H54 (cell line): ENCODE measurements at places on chromosomes 7 and 10.

DNA sequence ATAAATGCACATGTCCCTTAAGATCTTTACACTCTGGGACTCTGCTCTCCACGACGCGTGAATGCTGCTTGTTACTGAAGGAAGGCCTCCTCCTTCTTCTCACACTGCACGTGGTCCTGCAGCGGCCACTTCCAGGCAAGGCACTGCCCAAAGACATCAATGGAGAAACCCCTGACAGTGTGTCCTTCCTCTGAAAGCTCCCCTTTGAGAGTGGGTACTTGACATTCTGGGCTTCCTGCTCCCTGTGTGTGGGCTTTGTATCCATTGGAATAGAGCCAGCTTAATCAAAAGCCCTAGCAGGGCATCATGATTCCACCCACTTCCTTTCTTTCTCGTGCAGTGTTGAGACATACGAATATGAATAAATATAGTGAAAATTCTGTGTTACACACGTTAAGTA is 69.7 kb upstream of the STK17A start:
- no peak for DNase-seq

GRCh38 chr10:73887294-73888039 is 13.1 kb upstream of the CAMK2G start:
- peak; percentile 83 for DNase-seq

DNA sequence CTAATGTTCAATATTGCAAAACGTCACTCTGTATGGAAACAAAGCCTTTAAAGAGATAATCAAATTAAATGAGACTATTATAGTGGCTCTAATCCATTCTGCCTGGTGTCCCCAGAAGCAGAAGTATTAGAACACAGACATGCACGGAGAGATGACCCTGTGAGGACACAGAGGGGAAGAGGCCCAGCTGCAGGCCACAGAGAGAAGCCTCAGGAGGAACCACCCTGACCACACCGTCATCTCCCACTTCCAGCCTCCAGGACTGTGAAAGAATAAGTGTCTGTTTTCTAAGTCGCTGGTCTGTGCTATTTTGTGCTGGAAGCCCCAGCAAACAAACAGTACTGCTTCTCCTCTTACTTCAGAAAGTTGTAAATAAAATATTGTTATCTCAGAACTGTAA is 283.5 kb upstream of the ADARB2 start:
- no peak for DNase-seq

- DNase-seq: no peak
Observed at GRCh38 chr10:12634621-12634931, 285.2 kb downstream of the CAMK1D start.

- DNase-seq: no peak
Observed at GRCh38 chr7:46317256-46317655, 396.2 kb upstream of the IGFBP3 start.

- no peak for DNase-seq
Observed at GRCh38 chr10:85647741-85648140, 718.9 kb downstream of the GRID1 start.

DNA sequence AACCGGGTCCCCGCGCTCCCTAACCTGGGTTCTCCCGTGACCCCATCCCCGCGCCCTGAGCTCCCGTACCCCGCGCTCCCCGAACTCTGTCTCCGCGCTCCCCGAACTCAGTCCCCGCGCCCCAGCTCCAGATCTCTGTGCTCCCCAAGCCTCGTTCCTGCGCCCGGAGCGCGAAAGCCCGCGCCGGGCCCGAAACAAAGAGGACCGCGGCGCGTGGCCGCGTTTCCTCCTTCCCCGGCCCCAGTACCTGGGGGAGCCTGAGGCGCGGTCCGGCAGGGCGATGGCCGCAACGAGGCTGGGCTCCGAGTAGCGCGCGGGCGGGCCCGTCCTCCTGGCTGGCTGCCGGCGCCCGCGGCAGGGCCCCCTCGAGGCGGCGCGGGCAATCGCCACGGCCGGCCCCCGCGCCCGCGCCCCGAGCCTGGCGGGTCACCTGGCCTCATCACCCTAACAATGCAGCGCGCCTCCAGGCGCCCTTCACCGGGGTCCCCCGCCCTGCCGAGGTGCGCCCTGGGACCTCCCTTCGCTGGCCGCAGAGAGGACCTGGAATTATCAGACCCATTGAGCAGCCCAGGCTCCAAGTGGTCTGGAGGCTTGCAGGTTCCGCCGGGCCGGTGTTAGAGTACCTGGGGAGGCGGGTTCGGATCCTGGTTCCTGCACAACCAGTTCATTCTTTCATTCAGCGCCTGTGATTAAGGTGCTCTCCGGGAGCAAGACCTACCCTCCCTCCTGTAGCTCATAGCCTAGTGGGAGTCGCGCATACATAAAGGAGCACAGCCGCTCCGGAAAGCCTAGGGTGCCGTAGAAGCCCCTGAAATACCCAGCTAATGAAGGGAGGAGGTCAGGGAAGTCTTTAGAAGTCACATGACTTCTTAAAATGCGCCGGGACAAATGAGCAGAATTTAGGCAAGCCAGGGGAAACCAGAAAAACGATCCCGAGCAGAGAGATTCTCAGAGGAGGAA is at the start of gene TNS3:
Gene TNS3, minus strand, starts transcription at position 308 of the 960 bp plus-strand sequence. CDS start 142,475 bp downstream, outside the sequence.
- peak; percentile 83 for DNase-seq

- no peak for DNase-seq
Observed at GRCh38 chr7:17038783-17039170, 157.0 kb upstream of the AGR3 start.

GRCh38 chr7:30657131-30657530 is 25.1 kb downstream of the CRHR2 start:
- no peak for DNase-seq

DNA sequence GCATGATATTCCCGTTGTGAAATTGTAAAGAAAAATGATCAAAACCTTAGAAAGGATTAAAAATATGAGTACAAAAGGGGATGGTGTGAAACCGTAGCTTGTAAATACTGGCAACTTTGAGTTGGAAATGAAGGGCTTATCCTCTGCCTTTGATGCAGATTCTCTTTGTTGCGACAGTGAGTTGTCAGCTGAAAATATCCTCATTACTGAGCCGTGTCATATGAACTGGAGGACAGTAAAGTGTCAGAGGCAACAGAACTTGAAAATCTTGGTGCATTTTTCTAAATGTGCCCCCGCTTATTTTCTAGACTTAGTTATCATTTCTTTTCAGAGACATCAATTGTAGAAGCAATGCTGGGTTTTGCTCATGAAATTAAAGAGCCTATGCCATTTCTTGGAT is 170.5 kb upstream of the NPS start:
- DNase-seq: no peak

GRCh38 chr7:94059746-94060145 is 55.6 kb upstream of the BET1 start:
- no peak for DNase-seq

DNA sequence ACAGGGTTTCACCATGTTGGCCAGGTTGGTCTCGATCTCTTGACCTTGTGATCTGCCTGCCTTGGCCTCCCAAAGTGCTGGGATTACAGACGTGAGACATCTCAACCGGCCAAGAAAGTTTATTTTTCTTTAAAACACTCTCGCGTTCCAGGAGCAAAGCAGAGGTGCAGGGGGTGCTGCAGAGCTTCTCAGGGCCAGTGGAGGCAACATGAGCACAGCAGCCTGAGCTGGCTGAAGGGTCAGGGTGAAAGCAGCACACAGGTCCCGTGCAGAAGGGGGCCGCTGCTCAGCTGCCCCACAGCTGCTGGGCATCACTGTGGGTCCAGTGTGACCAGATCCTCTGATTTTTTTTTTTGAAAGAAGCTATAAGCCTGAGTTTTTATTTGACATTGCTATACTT is 46.1 kb downstream of the EPHB4 start:
- no peak for DNase-seq
